Activated CD4-positive, alpha-beta T cell treated with anti-CD3 and anti-CD28 coated beads, Interleukin-2, amount 10 ng/mL, durations not matched to agents 24 days and 14 days (primary cell): ENCODE measurements at places on chromosomes 12 and 14. TPM values are rescaled to one million over a fixed set of nuclear protein-coding genes. Genes with fewer than 3 reads are reported as not detected.

DNA sequence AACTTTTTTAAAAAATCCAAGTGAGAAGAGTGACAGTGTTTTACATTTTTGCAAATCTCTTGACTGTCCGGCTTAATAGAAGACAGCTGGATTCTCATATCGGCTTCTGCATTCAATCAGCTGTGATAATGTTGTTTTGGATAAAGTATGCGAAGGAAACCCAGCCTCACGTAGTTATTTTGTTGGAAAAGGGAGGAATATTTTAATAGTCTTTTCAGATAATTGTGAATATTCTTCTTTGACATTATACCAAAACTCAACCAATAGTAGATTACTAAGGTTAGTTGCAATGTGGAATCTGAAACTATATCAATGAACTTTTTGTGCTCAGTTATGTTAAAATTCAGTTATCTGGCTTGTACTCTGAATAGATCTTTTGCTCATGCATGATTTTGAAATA lies 276.5 kb downstream of the ZFP36L1 start:
- peaks cover 14% of the 10 kb centered on the region for H3K4me1 ChIP-seq
- H3K4me3 ChIP-seq: no peak overlapping the region
- no peak for DNase-seq
- H3K27me3 ChIP-seq: no peaks in the 10 kb centered on the region
- no peaks in the 10 kb centered on the region for H3K36me3 ChIP-seq
- H3K27ac ChIP-seq: no peak overlapping the region

- no peaks in the 10 kb centered on the region for H3K36me3 ChIP-seq
- no peak overlapping the region for H3K4me3 ChIP-seq
- DNase-seq: no peak
- H3K4me1 ChIP-seq: peaks cover 3% of the 10 kb centered on the region
- peaks cover 22% of the 10 kb centered on the region for H3K27me3 ChIP-seq
These were observed 30.1 kb downstream of the CLEC1A start for GRCh38 chr12:10068644-10069043.

DNA sequence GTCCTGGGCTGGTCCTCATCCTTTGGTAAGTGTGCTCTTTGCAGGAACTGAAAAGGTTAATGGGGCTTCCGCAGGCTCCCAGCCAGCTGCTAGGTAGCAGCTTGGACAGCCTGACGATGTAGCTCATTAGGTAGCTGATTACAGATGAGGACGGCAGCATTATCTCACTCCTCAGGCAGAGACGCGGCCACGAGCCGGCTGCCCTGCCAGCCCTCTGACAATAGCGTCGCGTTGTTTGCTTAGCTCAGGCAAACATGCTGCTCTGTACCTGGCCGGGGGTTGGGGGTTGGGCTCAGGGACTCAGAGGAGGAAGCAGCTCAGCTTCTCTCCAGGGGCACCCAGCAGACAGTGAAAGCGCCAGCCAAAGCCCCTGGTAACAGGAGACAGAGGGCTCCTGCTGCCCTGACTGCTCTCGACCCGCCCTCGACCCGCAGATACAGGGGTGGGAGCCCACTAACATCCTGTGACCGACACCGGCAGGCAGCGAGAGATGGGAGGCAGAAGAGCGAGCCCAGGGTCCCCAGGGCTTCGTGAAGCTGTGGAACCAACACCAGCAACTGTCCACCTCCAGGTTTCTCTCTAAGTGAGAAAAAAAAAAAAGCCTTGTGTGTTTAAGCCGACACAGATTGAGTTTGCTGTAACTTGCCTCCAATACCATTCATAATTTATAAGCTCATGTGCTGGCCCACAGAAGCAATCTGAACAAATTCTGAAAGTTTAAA lies 53.4 kb upstream of the DLK1 start:
- H3K4me3 ChIP-seq: no peak overlapping the region
- peaks cover 35% of the 10 kb centered on the region for H3K27me3 ChIP-seq
- no peak for DNase-seq
- no peak overlapping the region for H3K27ac ChIP-seq
- H3K4me1 ChIP-seq: no peaks in the 10 kb centered on the region

GRCh38 chr12:31727192-31727591 lies 1.6 kb downstream of the AMN1 start:
- H3K4me3 ChIP-seq: peak overlapping the region; percentile 18
- H3K4me1 ChIP-seq: peaks cover 40% of the 10 kb centered on the region
- H3K36me3 ChIP-seq: peaks cover 25% of the 10 kb centered on the region
- peak; percentile 9 for DNase-seq

GRCh38 chr12:64679487-64680001 lies 69.2 kb downstream of the RASSF3 start:
- peak overlapping the region; percentile 63 for H3K4me3 ChIP-seq
- H3K4me1 ChIP-seq: peaks cover 80% of the 10 kb centered on the region
- peaks cover 12% of the 10 kb centered on the region for H3K36me3 ChIP-seq

GRCh38 chr12:123807670-123808069 lies 45.6 kb downstream of the DNAH10 start:
- no peak for DNase-seq
- H3K36me3 ChIP-seq: no peaks in the 10 kb centered on the region
- no peak overlapping the region for H3K27ac ChIP-seq

DNA sequence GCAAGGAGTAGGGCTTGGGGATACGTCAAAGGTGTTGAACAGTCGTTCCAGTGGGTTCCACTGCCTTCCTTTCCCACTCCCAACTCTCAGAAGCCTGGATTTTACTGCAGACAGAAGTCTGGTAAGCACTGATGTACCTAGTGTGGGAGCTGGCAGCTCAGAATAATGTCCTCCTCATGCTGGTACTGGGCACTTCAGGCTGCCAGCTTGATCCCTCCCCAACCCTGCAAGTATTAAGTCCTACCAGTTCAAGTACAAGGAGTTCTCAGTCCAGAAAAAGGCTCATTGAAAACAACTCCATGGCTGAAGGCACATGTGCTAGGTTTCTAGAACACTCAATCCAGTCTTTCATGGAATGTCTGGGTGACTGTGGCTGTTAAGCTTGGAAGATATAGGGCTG lies 304.3 kb downstream of the NUAK1 start:
- no peaks in the 10 kb centered on the region for H3K36me3 ChIP-seq
- no peak overlapping the region for H3K27ac ChIP-seq
- no peak for DNase-seq
- H3K27me3 ChIP-seq: no peaks in the 10 kb centered on the region
- H3K4me1 ChIP-seq: no peaks in the 10 kb centered on the region

GRCh38 chr14:84006643-84007155 lies 1523.2 kb upstream of the FLRT2 start:
- no peak for DNase-seq
- H3K27ac ChIP-seq: no peak overlapping the region
- no peaks in the 10 kb centered on the region for H3K4me1 ChIP-seq
- no peaks in the 10 kb centered on the region for H3K27me3 ChIP-seq

GRCh38 chr12:106282457-106283097 lies 20.0 kb upstream of the TCP11L2 start:
- H3K4me3 ChIP-seq: no peak overlapping the region
- DNase-seq: peak; percentile 84

- no peak overlapping the region for H3K27ac ChIP-seq
- H3K27me3 ChIP-seq: no peaks in the 10 kb centered on the region
- no peak overlapping the region for H3K4me3 ChIP-seq
These were observed 47.1 kb downstream of the SEC23A start for GRCh38 chr14:39055786-39056474.

- DNase-seq: peak; percentile 96
- H3K27ac ChIP-seq: peak overlapping the region; percentile 57
- H3K36me3 ChIP-seq: peaks cover 27% of the 10 kb centered on the region
- H3K4me1 ChIP-seq: peaks cover 17% of the 10 kb centered on the region
These were observed 685 bp upstream of the CDH24 start for GRCh38 chr14:23057757-23058653.

- no peaks in the 10 kb centered on the region for H3K27me3 ChIP-seq
- no peak overlapping the region for H3K4me3 ChIP-seq
- DNase-seq: no peak
- H3K27ac ChIP-seq: no peak overlapping the region
- H3K4me1 ChIP-seq: no peaks in the 10 kb centered on the region
- no peaks in the 10 kb centered on the region for H3K36me3 ChIP-seq
These were observed 154.2 kb downstream of the PLCZ1 start for GRCh38 chr12:18583655-18584054.

Gene MMP17
- total RNA-seq: 0.52 and 0.89 TPM in 2 replicates

Gene CLEC4C
- not detected in 2 replicates for total RNA-seq

Gene CCT2
- total RNA-seq: 490 and 511 TPM in 2 replicates

Gene TXNDC16
- 4.7 and 6.2 TPM in 2 replicates for total RNA-seq
